ENCODE measurements at places on chromosomes 2 and 18.
A peak's percentile ranks its signal among the peaks of the same experiment; 100 is the strongest.

DNA sequence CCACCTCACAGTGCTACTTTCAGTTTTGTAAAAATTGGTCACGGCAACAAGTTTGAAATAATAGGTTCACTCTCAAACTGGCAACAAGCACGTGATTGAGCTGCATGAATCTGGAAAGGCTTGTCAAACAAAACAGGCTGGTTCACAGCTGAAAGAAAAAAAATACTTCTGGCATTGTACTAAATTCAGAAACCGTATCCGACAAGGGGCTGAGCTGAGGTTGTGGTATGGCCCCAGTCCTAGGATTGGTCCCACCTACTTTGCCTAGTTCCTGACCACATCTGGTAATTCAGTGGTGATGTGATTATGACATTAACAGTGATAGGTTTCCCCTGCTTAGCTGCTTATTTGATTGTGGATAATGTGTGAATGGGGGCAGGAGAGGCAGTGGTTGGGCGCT, 326.5 kb upstream of the THUMPD2 start:
- DNase-seq: peak; percentile 86

DNA sequence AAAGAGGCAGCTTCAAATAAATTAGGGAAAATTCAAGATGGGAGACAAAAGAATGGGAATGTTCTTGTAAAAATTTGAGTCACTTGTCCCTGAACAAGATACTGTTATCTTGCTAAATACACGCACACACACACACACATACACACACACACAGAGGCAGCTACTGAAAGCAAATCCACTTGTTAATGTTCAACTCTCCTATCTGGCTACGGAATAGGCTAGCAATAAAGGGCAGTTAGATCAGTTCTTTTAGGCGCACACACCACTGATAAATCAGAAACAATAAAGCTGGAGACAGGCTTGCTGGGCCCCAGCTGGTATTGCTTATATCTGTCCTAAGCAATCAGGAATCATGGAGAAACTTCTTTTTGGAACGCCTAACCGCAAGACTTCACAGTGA, 461.6 kb downstream of the BCL11A start:
- DNase-seq: no peak

GRCh38 chr2:219661197-219661954, 33.9 kb downstream of the SLC4A3 start:
- DNase-seq: no peak

- DNase-seq: no peak
Measured at GRCh38 chr18:74310411-74310810, 5.2 kb upstream of the C18orf63 start.

- DNase-seq: no peak
Measured at GRCh38 chr2:72139471-72139873, 8.2 kb downstream of the CYP26B1 start.

GRCh38 chr2:130864830-130865800, 28.4 kb downstream of the ARHGEF4 start:
- peak; percentile 1 for DNase-seq

DNA sequence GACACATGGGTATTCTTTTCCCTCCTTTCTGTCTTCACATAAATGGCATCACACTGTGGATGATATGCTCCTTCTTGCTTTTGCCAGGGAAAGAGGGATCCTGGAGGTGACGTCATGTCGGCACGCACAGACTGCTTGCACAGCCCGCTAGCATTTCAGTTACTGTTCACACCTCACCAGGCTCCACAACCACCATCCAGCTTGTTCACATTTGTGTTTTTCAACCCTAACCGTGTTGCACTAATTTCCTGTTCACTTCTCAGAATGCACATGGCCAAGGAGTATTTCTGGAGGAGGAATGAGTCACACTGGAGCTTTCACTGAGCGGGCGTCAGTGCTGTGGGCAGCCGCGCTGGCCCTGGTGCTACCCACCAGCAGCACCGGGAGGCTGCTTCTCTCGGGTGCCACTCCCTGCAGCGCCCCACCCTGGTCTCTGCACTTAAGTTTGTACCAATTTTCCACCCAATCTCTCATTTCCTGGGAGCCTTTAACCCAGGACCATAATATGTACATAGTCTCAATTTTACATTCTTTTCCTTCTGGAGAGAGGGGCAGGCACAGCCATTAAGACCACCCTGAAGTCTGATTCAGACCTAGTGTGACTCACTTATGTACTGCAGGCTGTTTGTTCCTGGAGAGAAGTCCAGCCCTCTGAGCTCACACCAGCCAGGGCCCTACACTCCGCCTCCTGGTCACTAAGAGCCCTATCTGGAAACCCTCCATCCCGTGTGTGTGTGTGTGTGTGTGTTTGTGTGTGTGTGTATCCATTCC, 65.1 kb downstream of the MBP start:
- DNase-seq: no peak

DNA sequence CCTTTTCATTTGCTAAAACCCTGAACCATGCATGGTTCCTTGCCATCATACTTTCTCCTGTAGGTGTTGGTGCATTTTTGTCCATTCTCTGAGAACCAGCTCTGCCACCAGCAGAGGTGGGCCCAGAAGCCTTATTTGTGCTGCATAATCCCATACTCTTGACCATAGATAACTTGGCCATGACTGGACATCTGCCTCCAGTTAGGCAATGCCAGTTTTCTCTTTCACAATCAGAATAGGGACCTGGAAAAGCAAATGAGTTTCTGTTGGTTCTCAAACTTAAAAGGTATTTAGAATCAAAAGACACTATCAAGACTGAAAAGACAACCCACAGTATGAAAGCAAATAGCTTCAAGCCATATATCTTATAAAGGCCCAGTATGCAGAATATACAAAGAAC, 167.3 kb downstream of the MAIP1 start:
- DNase-seq: no peak

DNA sequence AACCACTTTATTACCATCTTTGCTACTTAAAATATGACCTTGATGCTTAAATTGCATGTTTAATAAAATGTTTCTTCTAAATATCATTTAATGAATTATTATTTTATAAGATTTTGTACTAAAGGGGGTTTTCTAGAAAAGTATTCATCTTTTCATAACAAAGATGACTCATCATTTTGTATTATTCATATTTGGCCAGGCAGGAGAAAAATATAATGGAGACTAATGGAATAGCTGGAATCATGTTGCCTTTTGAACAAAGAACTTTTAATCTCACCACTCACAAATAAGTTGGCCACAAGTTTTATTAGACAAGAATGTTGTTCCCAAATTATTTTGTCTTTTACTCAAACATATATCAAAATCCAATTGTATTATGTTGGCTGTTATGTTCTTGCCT, 882.4 kb downstream of the DSC3 start:
- DNase-seq: no peak

DNA sequence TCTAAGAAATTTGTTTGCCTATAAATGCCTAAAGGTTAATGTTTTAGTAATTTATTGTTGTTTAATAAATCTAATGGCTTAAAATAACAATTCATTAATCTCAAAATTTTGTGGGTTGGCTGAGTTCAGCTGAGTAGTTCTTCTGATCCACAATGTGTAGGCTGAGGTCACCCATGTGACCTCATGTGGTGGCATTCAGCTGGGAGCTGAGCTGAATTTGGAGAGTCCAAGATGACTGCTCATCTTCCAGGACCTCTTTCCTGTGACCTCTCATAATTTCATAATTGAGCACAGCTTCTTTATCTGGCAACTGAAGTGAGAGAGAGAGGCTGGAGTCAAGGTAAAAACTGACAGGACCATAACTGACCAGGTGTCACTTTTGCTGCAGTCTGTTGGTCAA, 132.4 kb downstream of the TXNL1 start:
- DNase-seq: no peak

DNA sequence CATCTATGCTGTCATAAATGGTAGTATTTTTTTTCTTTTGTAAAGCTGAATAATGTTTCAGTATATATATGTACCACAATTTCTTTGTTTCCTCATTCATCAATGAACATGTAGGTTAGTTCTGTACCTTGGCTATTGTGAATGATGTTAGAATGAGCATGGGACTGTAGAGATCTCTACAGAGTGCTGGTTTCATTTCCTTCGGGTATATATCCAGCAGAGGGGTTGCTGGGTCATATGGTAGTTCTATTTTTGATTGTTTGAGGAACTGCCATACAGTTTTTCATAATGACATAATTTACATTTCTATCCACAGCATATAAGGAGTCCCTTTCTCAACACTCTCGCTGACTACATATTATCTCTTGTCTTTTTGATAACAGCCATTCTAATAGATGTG, 243.5 kb downstream of the CDH7 start:
- no peak for DNase-seq

DNA sequence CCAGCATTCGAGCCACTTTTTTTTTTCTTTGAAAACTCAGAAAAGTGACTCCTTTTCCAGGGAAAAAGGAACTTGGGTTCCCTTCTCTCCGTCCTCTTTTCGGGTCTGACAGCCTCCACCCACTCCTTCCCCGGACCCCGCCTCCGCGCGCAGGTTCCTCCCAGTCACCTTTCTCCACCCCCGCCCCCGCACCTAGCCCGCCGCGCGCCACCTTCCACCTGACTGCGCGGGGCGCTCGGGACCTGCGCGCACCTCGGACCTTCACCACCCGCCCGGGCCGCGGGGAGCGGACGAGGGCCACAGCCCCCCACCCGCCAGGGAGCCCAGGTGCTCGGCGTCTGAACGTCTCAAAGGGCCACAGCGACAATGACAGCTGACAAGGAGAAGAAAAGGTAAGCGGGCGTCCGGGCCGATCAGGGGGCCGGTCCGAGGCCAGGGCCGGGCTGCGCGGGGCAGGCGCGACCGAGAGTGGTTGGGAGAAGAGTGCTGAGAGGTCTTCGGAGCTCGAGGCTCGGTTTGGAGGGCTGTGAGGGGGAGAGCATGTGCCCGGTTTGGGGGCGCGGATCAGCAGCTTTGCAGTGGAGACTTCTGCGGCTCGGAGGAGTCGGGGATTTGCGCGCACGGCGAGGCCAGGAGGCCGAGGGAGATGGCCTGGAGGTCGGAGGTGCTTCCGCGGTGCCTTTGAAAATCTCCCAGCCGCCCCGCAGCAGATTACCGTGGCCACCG, 502 bp downstream of the EPAS1 start:
- DNase-seq: no peak

DNA sequence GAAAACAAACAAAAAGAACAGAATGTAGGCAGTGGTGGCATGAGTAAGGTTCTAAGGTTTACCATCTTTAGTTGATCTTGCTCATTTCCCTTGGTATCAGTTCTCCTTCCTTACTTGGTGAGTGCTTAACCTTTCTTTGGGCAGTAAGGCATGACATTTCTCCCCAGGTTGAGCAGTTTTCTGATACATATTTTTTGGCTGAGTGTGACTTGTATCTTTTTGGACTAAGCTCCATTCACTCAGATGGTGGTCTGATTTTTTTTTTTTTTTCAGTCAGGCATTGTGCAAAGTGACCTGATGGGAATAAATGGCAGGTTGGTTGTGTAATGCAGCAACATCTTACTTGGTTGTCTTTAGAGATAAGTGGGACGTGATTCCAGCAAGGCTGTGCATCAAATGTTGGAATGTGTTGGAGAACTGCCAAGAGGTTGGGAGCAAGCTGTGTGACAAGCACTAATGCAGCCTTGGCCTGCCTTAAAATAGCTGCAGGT, 15.1 kb downstream of the SPTBN1 start:
- no peak for DNase-seq

DNA sequence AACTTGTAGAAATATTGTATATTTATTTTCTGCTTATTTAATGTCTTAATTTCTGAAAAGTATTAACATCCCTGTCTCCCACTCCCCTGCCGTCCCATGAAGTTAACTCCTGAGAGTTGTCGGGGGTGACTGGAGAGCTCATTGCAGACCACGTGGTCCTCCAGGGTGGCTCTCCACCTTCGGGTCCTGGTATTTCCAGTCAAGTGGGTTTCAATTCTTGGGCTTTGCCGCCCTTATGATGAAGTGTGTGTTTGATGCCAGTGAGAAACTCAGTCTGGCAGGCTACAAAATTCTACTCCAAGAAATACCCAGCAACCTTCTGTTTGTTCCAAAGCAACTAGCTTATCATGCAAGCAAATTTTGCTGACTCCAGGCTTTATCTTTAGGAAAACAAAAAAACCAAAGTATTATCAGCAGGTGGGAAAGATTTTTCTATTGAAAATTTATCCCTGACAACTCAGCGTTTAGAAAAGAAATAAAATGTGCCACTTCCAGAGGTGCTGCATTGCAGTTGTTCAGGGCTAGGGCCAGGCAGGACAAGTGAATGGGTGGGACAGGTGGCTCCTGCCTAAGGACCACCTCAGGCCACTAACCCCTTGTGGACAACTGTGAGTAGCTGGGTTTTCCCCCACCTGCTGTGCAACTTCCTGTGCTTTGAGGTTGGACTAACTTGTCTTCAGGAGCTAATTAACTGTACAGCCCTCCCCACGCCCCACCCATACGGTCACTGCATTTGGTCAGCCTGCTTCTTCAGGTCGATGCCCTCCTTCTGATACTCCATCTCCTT, 46.6 kb downstream of the BCL2L11 start:
- DNase-seq: no peak

GRCh38 chr18:34794348-34794747, 84.2 kb downstream of the DTNA start:
- DNase-seq: no peak

DNA sequence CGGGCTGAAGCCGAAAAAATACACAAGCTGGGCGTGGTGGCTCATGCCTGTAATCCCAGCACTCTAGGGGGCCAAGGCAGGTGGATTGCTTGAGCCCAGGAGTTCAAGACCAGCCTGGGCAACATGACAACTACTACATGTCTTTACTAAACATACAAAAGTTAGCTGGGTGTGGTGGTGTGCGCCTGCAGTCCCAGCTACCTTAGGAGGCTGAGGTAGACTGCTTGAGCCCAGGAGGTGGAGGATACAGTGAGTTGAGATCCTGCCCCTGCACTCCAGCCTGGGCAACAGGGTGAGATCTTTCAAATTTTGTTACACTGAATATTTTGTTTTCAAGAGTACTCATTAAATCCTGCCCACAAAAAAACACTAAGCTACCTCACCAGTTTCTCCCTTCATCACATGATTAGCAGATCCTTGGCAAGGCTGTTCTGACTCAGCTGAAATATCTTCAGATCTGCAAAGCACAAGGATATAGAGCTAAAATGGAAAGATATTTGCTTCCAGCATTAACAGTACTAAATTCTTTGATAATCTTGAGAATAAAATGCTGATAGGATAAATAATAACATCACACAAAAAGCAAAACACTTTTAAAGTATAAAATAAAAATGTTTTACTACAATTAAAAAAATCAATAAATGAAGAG, 28.2 kb upstream of the MCM6 start:
- peak; percentile 25 for DNase-seq

DNA sequence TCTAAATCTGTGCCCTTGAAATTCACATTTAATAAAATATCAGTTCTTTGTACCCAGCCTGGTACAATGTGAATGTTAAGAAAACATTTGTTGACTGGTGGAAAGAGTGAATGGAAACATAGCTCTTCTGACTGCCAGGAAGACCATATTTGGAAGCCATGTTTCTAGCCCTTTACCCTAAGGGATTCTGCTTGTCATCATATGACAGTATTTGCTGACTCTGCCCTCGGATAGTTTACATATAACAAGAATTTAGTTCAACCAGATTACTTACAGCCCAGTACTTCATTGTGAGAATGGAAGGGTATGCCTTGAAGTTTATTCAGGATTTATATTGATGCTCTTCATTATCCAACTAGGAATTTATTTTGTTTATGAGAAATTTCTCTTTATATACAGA, 13.8 kb upstream of the KCNS3 start:
- no peak for DNase-seq

GRCh38 chr2:165691615-165692014, 102.4 kb downstream of the GALNT3 start:
- DNase-seq: no peak

- no peak for DNase-seq
Measured at GRCh38 chr18:34913837-34914661, 127.2 kb upstream of the MAPRE2 start.

GRCh38 chr2:231617059-231617926, 24.6 kb downstream of the TEX44 start:
- no peak for DNase-seq
